ENCODE measurements at places on chromosomes 11 and 22.
A peak's percentile ranks its signal among the peaks of the same experiment; 100 is the strongest.

GRCh38 chr11:38356255-38356654 lies 1758.2 kb upstream of the RAG2 start:
- DNase-seq, result no peak

DNA sequence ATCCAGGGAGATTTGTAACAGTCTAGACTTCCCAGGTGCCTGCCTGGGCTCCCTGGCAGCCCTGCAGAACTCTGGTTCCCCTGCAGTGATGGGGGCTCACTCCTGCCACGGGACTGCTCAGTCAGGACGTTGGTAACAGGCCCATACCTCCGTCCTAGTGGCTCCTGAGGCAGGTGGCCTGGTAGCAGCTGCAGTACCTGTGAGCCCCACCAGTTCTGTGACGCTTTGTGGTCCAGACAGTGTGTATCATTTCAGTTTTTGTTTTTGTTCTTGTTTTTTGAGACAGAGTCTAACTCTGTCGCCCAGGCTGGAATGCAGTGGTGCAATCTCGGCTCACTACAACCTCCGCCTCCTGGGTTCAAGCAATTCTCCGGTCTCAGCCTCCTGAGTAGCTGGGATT lies 27.8 kb downstream of the POLR3H start:
- no peak for DNase-seq

DNA sequence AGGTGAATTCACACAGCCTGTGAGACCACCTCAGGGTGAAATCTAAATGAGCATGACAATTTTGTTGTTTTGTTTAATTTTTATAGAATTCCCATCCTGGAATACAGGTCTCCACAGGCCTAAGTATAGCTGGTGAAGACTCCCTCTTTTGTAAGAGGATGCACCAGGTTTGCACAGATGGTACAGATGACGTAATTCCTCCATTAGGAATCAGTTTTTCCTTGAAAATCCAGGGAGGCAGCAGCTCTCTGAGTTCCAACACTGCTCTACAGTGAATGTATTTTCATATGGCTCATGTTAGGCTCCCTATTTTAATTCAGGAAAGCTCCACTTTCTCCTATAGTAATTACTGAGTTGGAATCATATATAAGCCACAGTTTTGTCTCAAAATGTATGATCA lies 47.2 kb downstream of the USP28 start:
- DNase-seq, result no peak

GRCh38 chr11:126997196-126997595 lies 3.4 kb downstream of the KIRREL3 start:
- no peak for DNase-seq

GRCh38 chr11:31779374-31779791 lies 31.7 kb downstream of the PAX6 start:
- peak; percentile 71 for DNase-seq

- DNase-seq, result no peak
Measured at GRCh38 chr11:7572001-7572712, 58.4 kb downstream of the PPFIBP2 start.

- DNase-seq, result no peak
Measured at GRCh38 chr11:9783986-9784385, 120.1 kb downstream of the SWAP70 start.

DNA sequence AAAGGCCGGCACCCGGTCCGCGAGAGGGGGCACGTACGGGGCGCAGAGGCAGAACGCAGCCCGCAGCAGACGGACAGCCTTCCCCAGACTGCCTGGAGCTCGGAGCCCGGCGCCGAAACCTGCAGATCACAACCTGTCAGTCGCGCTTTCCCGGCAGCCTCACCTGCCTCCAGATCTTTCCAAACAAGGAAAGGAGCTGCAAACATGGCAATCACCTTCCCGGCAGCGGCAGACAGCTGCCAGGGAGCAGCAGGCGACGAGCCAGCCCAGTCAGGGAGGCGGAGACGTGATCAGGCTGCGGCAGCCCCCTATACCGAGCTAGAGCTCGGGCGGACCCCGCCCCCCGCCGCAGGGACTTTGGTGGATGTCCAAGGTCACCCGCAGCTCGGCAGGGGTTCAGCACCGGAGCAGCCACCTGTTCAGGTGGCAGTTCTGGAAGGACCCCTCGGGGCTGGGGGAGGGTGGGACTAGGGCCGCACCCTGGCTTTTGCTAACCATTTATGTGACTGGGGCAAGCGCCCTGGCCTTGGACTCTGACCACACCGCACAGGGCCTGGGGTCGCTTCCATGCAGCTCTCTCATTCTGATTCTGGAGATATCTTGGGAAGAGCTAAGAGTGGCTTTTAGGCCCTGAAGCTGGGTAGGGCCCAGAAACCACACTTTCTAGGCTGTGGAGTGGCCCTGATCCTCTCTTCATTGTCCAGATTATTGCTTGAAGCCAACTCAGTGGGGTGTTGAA lies 143.8 kb downstream of the NECTIN1 start:
- no peak for DNase-seq

DNA sequence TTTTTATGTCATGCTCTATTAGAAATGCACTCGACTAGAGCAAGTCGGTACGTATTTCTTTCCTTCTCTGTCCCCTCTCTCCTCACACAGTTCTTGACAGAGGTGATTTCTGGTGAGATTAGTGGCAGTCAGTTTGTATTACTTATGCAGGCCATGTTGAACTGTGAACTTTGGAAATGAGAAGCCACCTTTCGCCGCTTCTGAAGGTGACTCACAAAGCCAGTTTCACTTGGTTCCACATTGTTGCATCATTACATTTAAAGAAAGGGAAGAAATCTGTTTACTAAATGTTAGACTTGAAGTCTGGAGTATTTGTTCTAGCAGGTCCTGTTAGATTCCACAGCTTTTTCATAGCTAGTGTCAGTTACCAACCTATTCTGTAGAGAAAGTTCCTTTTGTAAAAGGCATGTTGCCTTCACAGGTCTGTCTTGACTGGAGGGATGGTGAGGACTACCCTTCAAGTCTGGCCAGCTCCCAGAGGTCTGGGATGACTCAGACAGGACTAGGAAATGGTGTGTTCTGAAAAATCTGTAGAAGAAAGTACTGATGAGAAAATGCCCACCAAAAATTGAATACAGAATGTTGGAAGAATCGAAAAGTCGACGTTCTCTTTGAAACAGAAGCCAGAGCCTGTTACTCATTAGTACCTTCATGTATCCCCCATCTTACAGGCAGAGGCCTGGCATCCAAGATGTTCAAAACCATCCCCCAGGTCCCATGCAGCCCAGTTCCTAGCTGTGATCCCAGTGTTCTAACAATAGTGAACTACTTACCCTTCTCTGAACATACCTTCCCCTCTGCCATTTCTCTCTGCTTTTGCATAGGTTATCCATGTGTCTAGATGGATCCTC lies 181.4 kb downstream of the DBX1 start:
- peak; percentile 85 for DNase-seq

- peak; percentile 26 for DNase-seq
Measured at GRCh38 chr22:33467620-33468095, 409.5 kb upstream of the SYN3 start.

DNA sequence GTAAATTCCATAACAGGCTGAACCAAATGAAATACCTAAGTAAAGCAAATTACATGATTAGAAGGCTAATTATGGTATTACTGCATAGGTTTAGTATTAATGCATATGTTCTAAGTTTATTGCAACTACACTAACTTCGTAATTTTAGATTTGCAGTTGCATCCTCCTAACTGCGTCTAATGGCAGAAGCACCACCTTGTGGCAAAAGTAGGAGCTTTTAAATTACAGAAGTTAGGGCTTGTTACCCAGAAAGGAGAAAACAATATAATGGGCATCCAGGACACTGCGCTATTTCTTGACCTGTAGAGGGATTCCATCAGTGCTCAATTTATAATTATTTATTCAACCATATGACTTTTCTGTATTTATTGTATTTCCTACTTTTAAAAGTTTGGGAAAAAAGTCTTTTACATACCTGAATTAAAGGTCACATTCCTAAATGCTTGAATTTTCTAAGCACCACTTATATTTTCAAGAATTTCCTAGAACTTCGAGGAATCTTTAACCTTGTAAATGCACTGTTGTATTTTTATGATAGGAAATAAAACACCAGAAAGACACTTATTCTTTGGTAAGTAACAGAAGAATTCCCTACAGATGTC lies 16.3 kb upstream of the GPR83 start:
- DNase-seq, result peak; percentile 54

- DNase-seq, result no peak
Measured at GRCh38 chr11:68312117-68312779, at the start of gene LRP5. Gene LRP5, plus strand, starts transcription at chr11:68312591. Its CDS starts 124 bp downstream, at chr11:68312715.

- DNase-seq, result no peak
Measured at GRCh38 chr11:127105593-127106541, 105.3 kb upstream of the KIRREL3 start.

GRCh38 chr11:126118806-126119205 lies 56.1 kb upstream of the CDON start:
- no peak for DNase-seq

- no peak for DNase-seq
Measured at GRCh38 chr11:44028816-44029506, 18.8 kb upstream of the ACCSL start.

DNA sequence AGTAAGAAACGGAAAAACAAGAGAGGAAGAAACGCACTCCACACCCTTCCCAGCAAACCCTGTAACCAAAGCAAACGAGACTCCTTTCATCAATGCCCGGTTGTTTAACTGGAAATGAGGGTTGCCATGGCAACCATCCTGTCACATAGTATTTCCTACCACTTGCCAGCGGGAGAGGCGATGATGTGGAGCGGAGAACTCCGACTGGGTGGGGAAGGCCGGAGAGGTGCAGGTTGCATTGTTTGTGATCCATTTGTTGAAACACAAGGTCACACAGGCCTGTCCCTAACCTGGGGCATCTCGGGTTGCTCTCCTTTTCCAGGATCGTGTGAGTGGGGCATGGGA lies 609.9 kb downstream of the BUD13 start:
- DNase-seq, result no peak

DNA sequence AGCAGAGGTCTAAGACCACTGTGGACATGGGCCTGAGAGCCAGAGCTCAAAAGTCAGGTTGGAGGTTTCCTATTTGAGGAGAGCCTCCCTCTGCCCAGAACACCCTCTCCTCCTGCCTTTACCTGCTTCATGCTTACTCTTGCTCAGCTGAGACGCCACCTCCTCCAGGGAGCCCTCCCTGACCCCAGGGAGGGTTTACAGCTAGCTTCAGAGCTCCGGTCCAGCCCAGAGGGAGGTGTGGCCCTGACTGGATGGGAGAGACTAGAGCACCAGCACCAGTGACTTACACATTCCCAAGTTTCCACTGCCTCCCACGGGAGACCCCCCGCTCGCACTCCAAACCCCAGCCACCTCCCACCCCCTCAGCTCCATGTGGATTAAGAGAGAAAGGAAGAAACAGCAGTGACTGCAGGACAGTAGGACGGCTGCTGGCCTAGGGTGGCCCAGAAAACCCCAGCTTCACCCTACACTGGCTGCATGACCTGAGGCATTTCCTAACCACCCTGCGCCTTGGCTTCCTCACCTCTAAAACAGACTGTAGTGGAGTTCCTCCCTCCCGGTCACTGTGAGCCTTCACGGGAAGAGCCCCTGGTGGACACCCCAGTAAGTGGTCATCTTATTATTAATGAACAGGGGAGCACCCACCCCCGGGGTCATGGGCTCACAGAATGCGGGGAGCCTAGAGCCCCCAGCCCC lies 24.5 kb upstream of the PDGFB start:
- no peak for DNase-seq

All from fibroblast of mammary gland (primary cell).